ENCODE measurements at places on chromosomes 16 and 17.

- DNase-seq, result no peak
Measured at GRCh38 chr16:80174416-80174815, 366.4 kb upstream of the DYNLRB2 start.

DNA sequence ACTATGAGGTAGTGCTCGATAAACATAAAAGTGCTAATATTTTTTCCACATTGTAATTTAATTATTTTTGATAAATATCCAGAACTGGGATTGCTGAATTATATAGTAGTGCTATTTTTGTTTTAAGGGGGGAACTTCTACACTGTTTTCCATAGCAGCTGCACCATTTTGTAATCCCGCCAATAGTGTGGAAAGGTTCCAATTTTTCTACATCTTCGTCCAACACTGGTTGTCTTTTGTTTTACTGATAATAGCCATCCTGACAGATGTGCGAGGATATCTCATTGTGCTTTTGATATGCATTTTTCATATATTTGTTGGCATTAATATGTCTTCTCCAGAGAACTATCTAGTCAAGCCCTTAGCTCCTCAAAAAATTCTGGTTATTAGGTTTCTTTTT is 259.6 kb upstream of the KCNJ16 start:
- no peak for DNase-seq

- DNase-seq, result no peak
Measured at GRCh38 chr17:44230140-44230539, 10.7 kb upstream of the UBTF start.

DNA sequence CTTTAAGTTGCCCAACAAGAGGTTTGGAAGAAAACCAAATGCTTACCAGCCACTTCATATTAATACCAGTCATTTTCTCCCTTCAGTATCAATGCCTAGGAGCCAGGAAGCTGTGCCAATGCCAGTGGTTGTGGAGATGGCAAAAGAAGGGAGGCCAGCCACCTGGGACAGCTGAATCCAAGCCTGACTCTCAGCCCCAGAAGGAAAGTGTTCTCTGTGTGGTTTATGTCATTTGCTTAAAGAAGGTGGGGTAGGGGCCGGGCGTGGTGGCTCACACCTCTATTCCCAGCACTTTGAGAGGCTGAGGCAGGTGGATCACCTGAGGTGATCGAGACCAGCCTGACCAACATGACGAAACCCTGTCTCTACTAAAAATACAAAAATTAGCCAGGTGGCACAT is 13.4 kb downstream of the C17orf78 start:
- no peak for DNase-seq

- DNase-seq, result peak; percentile 40
Measured at GRCh38 chr16:4994719-4995434, 36.7 kb downstream of the SEC14L5 start.

- no peak for DNase-seq
Measured at GRCh38 chr16:4038448-4038847, 77.8 kb downstream of the ADCY9 start.

DNA sequence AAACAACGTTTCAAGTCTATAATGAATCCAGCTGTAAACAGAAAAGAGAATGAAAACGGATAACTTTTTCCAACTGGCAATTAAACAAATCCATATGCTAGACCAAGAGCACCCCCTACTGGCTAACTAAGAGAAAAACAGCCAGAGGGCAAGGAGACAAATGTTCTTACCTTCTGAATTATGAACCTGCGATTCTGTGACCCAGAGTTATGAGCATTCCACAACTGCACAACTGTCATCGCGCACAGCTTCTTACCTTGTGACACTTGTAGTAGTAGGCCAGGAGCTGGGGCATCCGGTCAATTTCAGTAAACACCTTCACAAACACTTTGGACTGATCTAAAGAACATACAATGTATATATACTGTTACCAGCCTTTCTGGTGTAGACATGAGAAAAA is 18.6 kb downstream of the COG7 start:
- peak; percentile 85 for DNase-seq

GRCh38 chr17:30869005-30869404 is 37.0 kb downstream of the TEFM start:
- DNase-seq, result no peak

- DNase-seq, result no peak
Measured at GRCh38 chr16:56388209-56388608, 37.1 kb downstream of the AMFR start.

GRCh38 chr17:66114609-66115008 is 77.3 kb downstream of the CEP112 start:
- DNase-seq, result no peak

All from spinal cord (tissue), 10 donors.